ENCODE measurements at places on chromosomes 2 and 18. TPM values are rescaled to one million over a fixed set of nuclear protein-coding genes. Genes with fewer than 3 reads are reported as not detected.

The LRP1B gene
- 0.27 TPM for total RNA-seq

The GAREM1 gene
- total RNA-seq = 10.0 TPM

The CFC1 gene
- not detected for total RNA-seq

The RRM2 gene
- total RNA-seq = 0.35 TPM

The ABCG5 gene
- total RNA-seq = not detected

The GEN1 gene
- 2.7 TPM for total RNA-seq

The ATIC gene
- 36.8 TPM for total RNA-seq

The HOXD13 gene
- total RNA-seq = not detected

The NEB gene
- total RNA-seq = 10.9 TPM

The PSTPIP2 gene
- total RNA-seq = 1.3 TPM

The KLHL14 gene
- 0.11 TPM for total RNA-seq

The SULT1C2 gene
- 0.97 TPM for total RNA-seq

The SGPP2 gene
- total RNA-seq = 1.0 TPM

The COL3A1 gene
- total RNA-seq = 180 TPM

The CHMP1B gene
- 28.2 TPM for total RNA-seq

The GCG gene
- not detected for total RNA-seq

The WBP1 gene
- 47.7 TPM for total RNA-seq

The LBX2 gene
- total RNA-seq = 0.51 TPM

The YWHAQ gene
- total RNA-seq = 299 TPM

The SCN2A gene
- total RNA-seq = 0.13 TPM

The EMX1 gene
- total RNA-seq = not detected

The PLB1 gene
- total RNA-seq = 2.0 TPM

The RTKN gene
- total RNA-seq = 18.5 TPM

The VAMP8 gene
- 8.2 TPM for total RNA-seq

The IL36RN gene
- not detected for total RNA-seq

Measured in cardiac septum (tissue), 1 donor.